ENCODE measurements at places on chromosomes 11 and 22.

- DNase-seq, result no peak
Measured at GRCh38 chr11:16999116-16999515, 15.1 kb downstream of the PLEKHA7 start.

GRCh38 chr11:126655807-126656128 lies 300.3 kb downstream of the ST3GAL4 start:
- no peak for DNase-seq

DNA sequence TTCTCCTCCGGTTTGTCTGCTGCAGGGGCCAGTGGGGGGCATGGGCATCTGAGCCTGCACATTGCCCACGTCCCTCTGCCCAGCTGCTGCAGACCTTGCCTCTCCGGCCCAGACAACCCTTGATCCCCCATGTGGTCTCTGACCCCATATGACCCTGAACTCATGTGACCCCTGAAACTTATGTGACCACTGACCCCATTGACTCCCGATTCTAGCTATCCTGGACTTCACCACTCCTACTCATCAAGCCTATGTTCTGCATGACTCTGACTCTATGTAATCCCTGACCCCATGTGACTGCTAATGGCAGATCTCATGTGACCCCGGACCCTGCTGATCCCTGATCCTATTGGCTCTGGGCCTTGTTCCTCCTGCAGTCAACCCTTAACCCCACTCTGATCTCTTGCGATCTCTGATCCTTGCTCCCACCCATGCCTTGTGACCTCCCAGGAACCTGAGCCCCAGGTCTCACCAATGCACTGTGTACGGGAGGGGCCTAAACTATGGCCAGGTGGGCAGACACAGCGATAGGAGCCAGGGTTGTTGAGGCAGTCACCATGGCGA lies 5.7 kb downstream of the LTBP3 start:
- no peak for DNase-seq

GRCh38 chr11:129702410-129703398 lies 112.9 kb upstream of the TMEM45B start:
- no peak for DNase-seq

- no peak for DNase-seq
Measured at GRCh38 chr11:33704240-33705002, 3.8 kb upstream of the C11orf91 start.

DNA sequence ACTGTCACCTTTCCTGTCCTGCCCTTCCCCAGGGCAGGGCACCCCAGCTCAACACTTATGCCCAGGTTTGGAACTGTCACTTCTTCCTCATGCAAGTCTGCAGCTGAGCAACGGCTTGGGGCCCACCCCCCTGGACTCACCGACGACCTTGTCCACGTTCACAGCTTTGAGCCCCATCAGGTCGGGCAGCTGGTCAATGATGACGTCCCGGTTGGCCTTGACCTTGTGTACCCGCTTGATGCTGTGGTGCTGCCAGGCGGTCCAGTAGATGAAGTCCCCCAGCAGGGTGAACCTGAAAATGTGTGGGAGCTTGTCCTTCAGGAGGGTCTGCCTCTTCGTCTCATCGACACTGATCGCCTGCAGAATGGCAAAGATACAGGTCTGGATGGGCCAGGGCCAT lies 135.0 kb downstream of the CRYBB2 start:
- no peak for DNase-seq

GRCh38 chr11:45796461-45796861 lies 8.5 kb upstream of the SLC35C1 start:
- DNase-seq, result no peak

DNA sequence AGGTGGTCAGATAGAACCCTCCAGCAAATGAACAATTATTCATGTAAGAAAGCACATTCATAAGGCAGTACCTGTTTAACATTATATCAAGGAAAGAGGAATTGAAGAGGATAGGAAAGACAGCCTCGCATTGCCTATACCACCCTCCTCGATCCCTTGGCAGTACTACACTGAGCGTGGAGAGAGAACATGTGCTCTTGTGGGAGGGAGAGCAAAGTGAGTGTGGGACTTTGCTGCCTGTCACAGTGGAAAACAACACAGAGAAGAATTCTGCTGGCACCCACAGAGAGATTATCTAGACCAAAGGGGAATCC lies 17.5 kb upstream of the DDX10 start:
- DNase-seq, result no peak

DNA sequence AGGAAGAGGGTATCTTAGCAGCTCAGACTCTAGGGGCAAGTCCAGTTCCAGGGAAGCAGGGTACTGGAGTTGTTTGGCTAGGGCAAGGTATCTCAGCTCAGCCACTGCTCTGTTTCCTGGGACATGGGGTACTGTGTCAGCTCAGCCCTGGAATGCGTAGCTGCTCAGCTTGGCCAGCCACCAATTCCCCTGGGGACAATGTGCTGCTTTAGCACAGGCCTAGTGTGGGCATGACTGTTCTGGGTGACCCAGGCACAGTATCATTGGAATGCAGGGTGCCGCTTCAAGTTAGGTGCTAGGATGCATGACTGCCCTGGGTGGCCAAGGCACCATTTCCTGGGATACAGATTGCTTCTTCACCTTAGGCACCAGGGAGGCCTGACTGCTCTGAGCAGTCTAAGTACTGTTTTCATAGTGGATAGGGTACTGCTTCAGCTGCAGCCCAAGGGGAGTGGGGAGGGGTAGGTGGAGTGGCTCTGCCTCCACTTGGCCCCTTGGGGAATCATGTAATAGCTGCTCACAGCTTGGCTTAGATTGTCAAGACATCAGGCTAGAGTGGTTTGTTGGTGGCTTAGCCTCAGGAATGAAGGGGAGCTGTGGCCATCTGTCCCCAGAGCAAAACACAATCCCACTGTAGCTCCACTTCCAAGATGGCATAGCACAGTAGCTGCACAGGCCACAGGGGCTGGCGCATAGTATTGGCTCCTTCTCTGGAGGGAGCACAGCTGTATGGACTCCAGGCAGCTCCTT lies 36.0 kb downstream of the MADD start:
- no peak for DNase-seq

DNA sequence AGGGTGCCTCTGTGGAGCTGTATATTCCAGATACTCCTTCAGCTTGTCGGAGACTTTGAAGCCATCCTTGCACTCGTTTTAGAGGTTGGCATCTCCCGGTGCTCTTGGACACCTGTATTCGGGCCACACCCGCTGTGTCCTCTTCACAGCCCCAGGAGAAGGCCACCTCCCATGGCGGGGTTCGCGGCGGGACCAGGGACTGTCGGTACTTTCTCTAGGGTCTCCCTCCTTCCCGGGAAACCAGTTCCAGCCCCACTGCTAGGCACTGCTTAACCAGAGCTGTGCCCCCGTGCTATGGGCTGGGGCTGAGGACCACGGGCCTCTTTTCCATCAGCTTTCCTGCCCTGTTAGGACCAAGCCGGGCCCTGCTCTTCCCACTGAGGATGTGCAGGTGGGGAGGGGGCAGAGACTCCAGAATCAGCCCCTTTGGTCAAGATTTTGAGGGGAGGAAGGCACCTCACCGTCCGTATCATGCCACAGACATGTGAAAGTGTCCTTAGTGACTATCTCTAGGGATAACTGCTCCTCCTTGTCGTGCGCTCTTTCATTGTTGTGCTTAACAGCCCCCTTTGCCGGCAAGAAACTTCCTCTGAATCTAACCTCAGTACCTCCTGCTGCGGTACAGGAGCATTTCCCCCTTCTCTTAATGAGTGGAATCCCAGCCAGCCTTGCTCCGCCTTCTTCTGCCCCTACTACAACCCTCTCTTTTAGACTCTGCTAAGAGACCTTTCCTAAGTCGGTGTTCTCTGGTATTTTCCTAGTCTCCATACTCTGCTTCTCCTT lies 1.2 kb upstream of the B3GAT1 start:
- no peak for DNase-seq

- no peak for DNase-seq
Measured at GRCh38 chr11:35178067-35178805, 39.3 kb downstream of the CD44 start.

DNA sequence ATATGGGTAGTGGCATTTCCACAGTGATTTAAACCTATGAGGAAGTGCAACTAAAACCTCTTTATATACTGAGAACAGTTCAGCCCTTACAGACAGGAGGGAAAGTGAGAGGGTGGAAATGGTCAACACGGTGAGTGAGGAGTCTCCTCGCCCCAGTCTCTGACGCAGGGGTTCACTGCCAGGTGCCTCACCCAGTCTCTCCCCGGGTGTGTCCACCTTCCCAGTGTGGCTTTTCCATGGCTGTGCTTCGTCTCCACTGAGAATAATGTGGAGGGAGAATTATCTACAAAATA lies 116.6 kb upstream of the TOP3B start:
- no peak for DNase-seq

DNA sequence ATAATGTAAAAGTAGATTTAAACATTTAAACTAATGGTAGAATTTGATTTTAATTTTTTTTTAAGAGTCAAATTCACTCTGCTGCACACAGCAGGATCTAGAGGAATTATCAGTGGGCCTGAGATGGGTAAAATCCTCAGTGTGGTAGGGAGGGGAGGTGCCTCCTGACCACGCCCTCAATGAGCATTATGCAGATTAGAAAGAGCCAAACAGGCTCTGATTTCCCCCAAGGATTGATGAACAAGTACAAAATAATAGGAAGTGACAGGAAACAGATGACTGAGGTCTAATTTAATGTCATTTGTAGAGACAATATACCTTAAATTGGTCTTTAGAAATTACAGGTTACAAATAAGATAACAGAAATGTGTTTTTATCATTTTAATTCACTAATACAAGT lies 155.2 kb downstream of the DCDC1 start:
- DNase-seq, result no peak

- no peak for DNase-seq
Measured at GRCh38 chr11:110490886-110491285, 61.1 kb downstream of the FDX1 start.

GRCh38 chr22:47813661-47814060 lies 1051.2 kb downstream of the TBC1D22A start:
- no peak for DNase-seq

DNA sequence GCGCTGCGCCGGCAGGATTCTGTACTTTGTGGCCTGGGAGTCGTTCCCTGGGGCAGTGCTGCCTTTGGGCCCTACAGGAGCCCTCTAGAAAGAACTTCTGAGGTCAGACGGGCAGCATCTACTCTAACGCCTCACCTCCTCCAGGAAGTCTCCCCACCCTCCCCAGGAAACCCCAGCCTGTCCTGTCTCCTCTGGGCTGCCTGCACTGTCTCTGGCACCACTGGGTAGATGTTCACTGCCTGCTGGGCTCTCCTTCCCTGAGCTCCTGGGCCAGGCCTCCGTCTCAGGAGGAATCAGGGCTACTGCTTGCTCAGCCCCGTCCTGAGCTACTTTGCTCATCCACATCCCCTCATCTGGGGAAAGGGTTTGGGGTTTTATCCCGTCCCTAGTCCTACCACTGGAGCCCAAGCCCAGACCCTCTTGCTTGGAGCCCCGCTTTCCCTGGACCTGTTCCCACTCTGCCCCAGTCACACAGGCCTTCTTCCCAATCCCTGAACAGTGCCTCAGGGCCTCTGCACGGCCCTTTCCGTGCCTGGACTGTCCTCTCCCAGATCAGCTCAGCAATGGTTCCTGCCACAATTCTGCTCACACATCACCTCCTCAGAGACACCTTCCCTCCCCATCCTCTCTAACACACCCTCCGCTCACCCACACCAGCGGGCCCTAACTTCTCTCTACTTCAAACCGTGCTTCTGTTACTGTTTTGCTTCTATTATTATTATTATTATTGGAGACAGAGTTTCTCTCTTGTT lies 11.3 kb upstream of the TREH start:
- no peak for DNase-seq

DNA sequence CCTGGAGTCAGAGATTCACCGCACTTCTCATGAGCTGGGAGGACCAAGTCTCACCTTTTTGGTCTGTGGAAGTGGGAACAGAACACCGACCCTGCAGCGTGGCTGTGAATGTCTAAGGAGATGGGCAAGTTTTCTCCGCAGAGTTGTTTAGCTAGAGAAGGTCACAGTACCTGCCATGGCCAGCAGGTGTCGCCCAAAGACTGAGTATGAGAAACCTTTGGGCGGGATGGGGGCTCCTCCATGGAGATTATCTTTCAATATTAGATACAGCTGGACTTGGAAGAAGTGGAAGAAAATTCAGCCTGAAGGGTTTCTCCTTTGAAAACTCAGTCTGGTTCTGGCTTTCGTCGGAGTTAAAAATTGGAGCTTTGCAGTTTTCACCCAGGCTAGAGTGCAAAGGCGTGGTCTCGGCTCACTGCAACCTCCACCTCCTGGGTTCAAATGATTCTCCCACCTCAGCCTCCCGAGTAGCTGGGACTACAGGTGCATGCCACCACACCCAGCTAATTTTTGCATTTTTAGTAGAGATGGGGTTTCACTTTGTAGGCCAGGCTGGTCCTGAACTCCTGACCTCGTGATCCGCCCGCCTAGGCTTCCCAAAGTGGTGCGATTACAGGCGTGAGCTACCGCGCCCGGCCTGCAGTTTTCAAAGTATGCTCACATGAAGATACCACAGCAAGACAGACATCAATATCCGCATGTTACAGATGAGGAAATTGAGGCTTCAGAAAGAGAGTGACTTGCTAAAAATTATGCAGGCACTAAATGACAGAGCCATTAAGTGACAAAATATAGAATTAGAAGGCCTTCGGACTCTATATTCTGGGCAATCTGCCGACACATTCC lies 10.7 kb upstream of the DSCAML1 start:
- DNase-seq, result peak; percentile 60

- no peak for DNase-seq
Measured at GRCh38 chr11:27719546-27719925, 19.3 kb upstream of the BDNF start.

DNA sequence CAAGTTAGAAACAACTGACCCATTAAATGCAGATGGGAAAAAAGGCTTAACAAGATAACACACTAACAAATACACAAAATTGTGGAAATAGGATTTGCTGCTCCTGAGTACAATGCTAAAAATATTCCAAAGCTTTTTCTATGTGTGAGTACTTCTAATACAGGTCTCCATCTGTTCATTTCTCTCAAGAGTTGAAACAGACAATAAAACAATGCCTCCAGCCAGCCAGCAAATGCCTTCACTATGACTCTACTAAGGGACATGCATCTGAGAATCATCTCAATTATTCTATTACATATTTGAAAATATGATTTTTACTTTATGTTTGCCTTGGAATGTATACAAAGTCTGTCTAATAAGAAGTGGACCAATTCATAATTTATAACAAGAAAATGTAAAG lies 119.0 kb downstream of the CADM1 start:
- DNase-seq, result no peak
